ENCODE measurements at places on chromosomes 11 and 22.

- no peak for DNase-seq
These were observed 1.6 kb upstream of the E2F8 start for GRCh38 chr11:19242179-19242932.

DNA sequence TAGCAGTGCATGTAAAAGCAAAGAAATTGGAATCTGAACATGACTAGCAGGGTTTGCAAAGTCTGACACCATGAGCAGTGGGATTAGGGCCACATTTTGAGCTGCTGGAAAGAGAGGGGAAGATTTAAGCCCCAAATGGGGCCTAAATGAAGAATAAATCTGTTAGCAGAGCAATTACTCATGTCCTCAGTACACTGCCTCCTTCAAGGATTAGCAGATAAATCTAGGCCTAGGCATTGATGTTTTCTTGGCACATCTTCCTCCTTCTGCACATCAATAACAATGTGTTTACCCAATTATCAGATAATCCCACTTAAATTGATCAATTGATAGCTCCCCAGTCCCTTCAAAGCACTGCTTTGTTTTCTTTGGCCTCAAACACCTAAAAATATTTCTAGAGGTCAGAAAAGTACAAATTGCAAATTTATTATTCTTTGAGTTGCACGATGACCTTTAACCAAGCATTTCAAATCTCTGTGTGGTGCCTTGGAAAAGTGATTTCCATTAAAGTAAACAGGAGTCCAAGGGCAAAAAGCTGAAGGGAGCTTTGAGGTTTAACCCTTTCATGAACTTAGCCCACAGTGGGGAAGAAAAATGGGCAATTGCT, 514.7 kb upstream of the CHORDC1 start:
- DNase-seq: no peak

- no peak for DNase-seq
These were observed 32.1 kb upstream of the PCF11 start for GRCh38 chr11:83124636-83125424.

DNA sequence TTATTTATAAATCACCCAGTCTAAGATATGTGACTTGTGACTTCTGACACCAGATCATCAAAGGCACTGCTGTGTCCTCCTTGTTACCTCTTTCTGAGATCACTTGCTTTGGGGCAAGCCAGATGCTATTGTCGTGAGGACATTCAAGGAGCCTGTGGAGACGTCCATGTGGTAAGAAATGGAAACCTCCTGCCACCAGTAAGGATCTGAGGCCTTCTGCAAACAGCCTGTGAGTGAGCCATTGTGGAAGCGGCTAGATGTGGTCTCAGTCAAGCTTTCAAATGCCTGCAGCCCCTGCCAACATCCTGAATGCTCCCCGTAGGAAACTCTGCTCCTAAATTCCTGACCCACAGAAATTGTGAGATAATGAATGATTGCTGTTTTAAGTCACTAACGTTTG, 11.7 kb upstream of the RDX start:
- DNase-seq: no peak

DNA sequence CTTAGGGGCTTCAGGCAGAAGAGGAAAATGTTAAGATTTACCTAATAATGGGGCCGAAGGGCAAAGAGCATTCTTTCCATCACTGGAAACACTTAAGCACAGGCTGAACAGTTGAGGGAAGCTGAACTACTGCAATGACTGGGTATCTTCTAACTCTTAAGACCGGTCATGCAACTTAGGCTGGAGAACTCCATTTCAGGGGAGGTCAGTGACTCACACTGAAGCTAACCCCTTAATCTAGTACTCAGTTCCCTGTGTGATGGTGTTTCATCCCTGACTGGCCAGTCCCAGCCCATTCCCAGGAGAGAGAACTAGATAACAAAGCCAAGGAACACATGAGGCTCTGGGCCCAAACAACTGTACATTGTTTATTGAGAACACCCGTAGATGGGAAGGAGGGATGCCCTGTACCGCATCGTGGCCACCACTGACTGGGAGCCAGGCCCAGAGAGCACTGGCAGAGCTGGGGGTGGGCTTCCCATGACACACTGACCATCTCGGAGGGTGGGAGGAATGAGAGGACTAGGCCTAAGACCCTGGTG, 10.5 kb downstream of the RPL27A start:
- DNase-seq: peak; percentile 2

All from uterus (tissue), 4 donors.